ENCODE measurements at places on chromosomes 4 and X.
A peak's percentile ranks its signal among the peaks of the same experiment; 100 is the strongest.

- DNase-seq, result no peak
Measured at GRCh38 chr4:147538711-147539110, 57.8 kb downstream of the EDNRA start.

- DNase-seq, result no peak
Measured at GRCh38 chr4:19171832-19172231, 1079.9 kb upstream of the SLIT2 start.

GRCh38 chr4:23814996-23815660 is 74.7 kb downstream of the PPARGC1A start:
- DNase-seq, result no peak

DNA sequence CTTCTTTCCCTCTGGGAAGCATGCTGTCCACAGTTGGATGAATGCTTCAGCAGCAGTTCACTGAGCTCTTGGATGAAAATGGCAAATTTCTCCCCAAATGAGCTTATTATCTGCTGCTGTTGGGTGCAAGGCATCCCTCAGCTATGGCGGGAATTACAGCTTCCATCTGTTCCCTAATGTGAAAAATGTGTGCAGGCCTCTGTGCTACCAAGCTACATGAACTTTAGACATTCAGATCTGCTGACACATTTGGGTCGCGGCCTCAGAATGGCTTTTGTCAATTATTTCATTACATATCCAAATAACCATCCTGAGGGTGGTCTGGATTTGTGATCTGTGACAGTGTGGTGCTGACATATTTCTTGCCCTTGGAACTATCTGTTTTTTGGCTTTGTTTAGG is 119.5 kb upstream of the SCML1 start:
- no peak for DNase-seq

- DNase-seq, result no peak
Measured at GRCh38 chr4:25756503-25756902, 100.9 kb downstream of the SLC34A2 start.

DNA sequence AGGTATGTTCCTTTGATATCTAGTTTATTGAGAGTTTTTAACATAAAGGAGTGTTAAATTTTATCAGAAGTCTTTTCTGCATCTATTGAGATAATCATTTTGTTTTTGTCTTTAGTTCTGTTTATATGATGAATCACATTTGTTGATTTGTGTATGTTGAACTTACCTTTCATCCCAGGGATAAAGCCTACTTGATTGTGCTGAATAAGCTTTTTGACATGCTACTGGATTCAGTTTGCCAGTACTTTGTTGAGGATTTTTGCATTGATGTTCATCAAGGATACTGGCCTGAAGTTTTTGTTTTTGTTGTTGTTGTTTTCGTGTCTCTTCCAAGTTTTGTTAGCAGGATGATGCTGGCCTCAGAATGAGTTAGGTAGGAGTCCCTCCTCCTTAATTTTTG is 10.8 kb upstream of the AFM start:
- no peak for DNase-seq

- no peak for DNase-seq
Measured at GRCh38 chr4:55359397-55359916, 13.4 kb downstream of the SRD5A3 start.

DNA sequence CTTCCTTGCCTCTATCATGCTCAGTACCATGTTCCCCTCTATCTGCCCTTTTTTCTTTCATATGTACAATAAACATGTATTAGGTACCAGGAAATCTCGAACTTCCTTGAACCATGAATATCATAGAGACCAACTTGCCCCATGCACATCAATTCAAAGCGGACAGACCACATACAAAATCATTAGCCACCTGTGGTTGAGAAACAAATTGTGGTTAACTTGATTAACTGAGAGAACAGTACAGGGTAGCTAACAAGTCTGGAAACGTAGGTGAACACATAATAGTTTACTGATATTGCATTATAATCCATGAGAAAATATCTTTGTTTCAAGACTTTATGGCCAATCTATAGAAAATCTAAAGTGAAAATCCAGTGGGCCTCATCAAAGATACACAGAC is 8.2 kb downstream of the CASP3 start:
- DNase-seq, result no peak

DNA sequence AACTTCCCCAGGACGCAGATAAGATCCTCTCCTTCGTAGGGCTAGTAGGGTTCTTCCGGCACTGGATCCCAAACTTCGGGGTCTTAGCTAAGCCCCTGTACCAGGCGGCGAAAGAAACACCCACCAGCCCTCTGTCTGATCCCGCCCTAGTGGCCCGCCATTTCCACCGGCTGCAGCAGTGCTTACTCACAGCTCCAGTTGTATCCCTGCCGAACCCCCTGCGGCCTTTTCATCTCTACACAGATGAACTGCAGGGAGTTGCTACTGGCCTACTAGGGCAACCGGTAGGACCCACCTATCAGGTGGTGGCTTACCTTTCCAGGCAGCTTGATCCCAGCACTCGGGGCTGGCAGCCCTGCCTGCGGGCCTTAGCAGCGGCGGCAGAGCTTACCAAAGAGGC is 961.2 kb downstream of the RPA4 start:
- DNase-seq, result no peak

GRCh38 chr4:144787365-144788258 is 141.7 kb downstream of the HHIP start:
- DNase-seq, result no peak

DNA sequence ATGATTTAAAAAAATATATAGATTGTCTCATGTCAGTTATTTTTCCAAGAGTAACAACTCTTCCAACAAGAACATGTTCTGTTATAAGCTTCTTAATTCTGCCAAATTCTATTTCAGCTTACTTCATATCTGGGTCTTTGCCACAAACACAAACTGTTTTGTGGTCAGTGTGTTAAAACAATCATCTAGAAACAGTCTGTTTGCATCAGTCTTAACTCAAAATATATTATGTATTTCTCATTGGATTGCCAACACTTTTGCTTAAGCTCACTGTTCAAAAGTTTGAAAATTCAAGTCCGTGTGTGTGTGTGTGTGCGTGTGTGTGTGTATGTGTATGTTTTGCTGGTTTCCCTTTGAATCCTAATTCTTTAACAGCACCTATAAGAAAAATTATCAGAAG is 752.3 kb upstream of the NDST4 start:
- DNase-seq, result no peak

- peak; percentile 84 for DNase-seq
Measured at GRCh38 chrX:106802388-106803275, at the start of gene TBC1D8B. TBC1D8B (plus strand) TSS chrX:106802673; CDS start chrX:106802854, 181 bp downstream.

DNA sequence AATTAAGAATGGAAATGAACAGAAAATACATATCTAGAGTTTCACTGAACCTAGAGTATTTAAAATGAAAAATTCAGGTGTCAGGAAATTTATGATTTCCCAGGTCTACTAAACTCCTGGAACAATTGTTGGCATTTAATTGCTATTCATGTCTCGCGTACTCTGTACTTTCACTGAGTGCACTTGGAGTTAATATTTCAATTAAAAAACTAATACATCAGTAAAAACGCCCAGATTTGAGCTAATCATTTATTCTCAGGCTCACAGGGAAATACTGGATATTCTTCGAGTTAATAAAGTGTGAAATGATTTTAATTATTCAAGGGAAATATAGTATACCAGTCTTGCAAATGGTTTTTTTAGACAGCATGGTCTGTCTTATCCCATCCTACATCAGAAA is 125.9 kb downstream of the CHRNA9 start:
- no peak for DNase-seq

DNA sequence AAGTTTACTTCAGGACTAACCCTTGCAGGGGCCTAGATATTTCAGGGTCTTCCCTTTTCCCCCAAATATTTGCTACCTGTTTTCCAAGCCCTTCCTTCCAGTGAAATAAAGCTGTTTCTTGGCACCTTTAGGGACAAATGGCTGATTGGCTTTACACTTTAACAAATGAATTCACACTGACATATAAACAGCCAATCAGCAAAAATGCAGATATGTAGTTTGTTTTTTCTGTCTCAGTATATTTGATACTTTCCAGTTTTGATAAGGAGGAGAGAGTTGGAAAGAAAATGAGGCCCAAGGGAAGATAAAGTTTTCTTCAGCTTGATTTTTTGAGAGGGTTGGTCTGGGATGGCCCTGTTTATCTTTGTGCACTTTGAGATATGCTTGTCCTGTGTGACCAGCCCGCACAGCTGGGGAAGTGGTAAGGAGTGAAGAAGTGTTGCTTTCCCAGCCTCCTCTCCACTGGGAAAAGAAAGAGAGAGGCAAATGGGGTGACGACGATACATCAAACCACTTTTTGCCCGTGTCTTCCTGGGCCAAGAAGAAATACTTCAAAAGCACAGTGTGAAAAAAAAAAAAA is 67.5 kb downstream of the MGST2 start:
- DNase-seq, result no peak

DNA sequence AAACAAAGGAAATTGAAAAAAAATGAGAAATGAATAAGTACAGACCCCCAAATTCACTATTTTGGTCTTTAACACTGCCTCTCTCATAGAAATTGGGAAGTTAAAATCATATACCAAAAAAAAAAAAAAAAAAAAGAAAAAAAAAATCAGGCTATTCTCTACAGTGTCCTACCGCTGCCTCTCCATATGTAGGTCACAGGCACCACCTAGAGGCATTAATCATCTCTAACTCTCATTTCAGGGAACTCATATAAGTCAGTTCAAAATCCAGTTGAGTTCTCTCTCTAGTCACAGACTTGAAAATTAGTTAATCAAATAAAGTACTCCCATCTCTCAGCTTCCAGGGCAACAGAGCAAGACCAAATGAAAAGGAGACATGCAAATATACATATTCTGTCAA is 47.9 kb downstream of the COX18 start:
- DNase-seq, result no peak

GRCh38 chrX:3244955-3245354 is 101.5 kb downstream of the MXRA5 start:
- DNase-seq, result no peak

- no peak for DNase-seq
Measured at GRCh38 chrX:101764538-101764937, 104.9 kb upstream of the ARMCX2 start.

DNA sequence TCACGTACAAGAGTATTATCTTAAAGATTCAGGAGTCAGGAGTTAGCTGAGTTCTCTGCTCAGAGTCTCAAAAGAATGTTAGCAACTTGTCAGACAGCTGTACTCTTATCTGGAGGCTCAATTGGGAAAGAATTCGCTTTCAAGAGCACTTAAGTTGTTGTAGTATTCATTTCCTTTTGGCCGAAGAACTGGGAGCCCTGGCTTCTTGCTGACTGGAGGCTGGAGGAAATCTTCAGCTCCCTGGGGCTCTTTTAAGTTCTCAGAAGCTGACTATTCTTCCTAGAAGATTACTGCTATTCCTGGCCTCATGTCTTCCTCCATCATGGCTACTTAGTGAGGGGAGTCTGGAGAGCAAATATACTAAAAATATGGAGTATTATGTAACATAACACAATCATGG is 587.2 kb downstream of the EPHA5 start:
- no peak for DNase-seq

GRCh38 chrX:39855748-39856129 is 242.0 kb downstream of the BCOR start:
- no peak for DNase-seq

GRCh38 chr4:149910604-149911350 is 95.1 kb upstream of the IQCM start:
- DNase-seq, result no peak

DNA sequence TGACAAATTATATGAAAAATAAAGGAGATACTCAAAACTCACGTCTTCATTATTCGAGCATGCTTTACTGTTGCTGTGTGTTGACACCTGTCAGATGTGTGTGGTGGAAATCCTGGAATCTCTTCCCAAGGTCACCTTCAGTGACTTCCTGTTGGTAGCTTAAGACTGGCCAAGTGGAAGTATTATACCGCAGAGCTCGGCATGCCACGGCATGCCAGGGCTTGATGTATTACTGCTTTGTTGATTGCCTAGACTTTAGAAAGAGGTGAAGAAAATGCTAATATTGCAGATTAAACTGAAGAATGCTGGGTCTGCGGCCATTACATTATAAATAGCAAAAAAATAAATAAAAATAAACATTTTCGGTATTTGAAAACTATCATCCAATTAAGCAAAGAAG is 4.6 kb downstream of the TREX2 start:
- no peak for DNase-seq

GRCh38 chr4:139077567-139078355 is 62.2 kb downstream of the NOCT start:
- DNase-seq, result no peak

GRCh38 chrX:112053169-112053568 is 29.4 kb downstream of the TRPC5 start:
- no peak for DNase-seq

- no peak for DNase-seq
Measured at GRCh38 chr4:109131559-109131958, 170.9 kb downstream of the COL25A1 start.

- no peak for DNase-seq
Measured at GRCh38 chr4:133095591-133095990, 53.5 kb upstream of the PCDH10 start.

GRCh38 chr4:28001698-28002097 is 1141.1 kb downstream of the STIM2 start:
- no peak for DNase-seq

GRCh38 chr4:102008711-102009110 is 218.2 kb downstream of the BANK1 start:
- DNase-seq, result no peak

DNA sequence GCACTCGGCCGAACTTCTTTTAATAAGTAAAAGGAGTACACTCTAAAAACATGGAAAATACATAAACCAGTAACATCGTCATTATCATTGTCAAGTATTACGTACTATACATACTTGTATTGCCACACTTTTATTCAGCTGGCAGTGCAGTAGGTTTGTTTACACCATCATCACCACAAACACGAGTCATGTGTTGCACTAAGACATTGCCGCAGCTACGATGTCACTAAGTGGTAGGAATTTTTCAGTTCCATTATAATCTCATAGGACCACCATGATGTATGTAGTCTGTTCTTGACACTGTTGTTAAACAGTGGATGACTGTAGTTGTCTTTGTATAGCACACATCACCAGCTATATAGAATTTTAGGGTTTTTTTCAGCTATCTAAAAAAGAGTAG is 48.0 kb upstream of the TMEM131L start:
- DNase-seq, result no peak

GRCh38 chr4:103018391-103019307 is 856 bp downstream of the SLC9B1 start:
- DNase-seq, result peak; percentile 19

DNA sequence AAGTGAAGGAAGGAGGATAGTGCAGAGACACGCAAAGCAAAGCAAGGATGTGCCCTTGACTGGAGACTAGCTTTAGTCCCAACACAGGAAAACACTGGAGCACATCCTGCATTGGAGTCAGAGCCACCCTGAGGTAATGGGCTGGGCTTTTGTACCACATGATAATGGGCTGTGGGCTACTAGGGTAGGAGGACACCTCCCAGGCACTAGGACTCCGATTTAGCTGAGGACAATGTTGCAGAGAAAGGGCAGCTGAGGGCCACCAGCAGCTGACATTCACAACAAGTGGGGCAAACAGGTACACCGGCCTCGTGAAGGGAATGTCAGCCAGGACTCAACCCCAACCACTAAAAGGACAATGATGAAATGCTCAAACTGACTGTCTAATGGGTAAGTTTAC is 10.2 kb downstream of the SDAD1 start:
- DNase-seq, result no peak

- DNase-seq, result no peak
Measured at GRCh38 chrX:43644124-43644701, 11.9 kb upstream of the MAOA start.

All from prostate gland (tissue), 2 donors.